ENCODE measurements at places on chromosomes 1 and 21. TPM values are rescaled to one million over a fixed set of nuclear protein-coding genes. Genes with fewer than 3 reads are reported as not detected.

Gene CBR3
- total RNA-seq = not detected

GRCh38 chr1:39625462-39626273 lies 13.8 kb downstream of the HEYL start:
- DNase-seq = peak; percentile 93

Gene SV2A
- total RNA-seq = 3.6 TPM

GRCh38 chr1:77415579-77415978 lies 133.8 kb downstream of the AK5 start:
- no peak for DNase-seq

Data from umbilical cord (tissue), 2 donors.